Cerebellar nuclear complex (tissue), 1 donor: ENCODE measurements at places on chromosomes 7 and 10.

GRCh38 chr10:13319166-13319565 lies 19.3 kb upstream of the PHYH start:
- no peak for DNase-seq

- DNase-seq: no peak
Observed at GRCh38 chr10:30014511-30014910, 44.9 kb downstream of the JCAD start.

- DNase-seq: no peak
Observed at GRCh38 chr10:50536617-50537240, 87.0 kb downstream of the SGMS1 start.

DNA sequence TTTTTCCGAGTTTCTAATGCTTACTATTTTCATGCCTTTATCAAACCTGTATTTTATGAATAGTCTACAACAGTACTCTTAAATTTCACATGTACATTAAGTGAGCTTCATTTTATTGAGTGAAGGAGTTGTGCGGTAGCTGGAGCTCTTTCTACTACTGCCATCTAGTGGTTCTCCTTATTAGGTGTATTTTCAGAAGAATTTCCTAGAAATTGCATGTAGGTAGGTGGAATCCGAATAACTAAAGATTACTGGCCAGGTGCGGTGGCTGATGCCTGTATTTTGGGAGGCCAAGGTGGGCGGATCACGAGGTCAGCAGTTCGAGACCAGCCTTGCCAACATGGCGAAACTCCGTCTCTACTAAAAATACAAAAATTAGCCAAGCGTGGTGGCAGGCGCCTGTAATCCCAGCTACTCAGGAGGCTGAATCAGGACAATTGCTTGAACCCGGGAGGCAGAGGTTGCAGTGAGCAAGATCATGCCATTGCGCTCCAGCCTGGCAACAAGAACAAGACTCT lies 38.3 kb downstream of the LRRC72 start:
- DNase-seq: peak; percentile 7

DNA sequence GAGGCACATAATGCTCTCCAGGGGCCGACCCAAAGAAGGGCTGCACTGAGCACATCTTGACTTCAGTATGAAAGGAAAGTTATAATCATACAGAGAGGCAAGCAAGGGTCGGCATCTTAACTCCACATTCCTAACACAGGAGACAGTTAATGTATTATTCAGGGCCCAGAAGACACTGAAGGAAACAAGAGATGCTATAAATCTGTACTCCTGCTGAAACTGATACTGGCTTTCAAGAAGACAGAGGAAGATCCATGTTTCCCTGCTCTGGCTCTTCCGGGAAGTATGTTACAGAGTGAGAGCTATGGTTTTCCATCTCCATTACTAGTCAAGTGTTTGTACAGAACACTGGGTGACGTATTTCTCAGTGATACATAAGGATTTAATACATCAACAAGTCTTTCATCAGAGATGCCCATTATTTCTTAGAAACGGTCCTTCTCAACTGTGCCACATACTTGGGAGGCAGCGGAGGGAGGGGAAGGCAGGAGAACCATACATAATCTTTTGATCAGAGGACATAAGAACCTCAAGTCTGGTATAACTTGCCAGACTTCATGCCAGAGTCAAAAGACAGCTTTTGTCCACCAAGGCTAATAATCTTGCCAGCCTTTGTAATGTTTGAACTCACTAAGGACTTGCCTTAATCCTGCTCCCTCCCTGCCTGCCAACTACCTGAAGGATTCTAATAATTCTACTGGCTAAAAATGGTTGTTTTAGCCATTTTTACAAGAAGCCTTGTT lies 58.1 kb downstream of the ENO4 start:
- DNase-seq: no peak

DNA sequence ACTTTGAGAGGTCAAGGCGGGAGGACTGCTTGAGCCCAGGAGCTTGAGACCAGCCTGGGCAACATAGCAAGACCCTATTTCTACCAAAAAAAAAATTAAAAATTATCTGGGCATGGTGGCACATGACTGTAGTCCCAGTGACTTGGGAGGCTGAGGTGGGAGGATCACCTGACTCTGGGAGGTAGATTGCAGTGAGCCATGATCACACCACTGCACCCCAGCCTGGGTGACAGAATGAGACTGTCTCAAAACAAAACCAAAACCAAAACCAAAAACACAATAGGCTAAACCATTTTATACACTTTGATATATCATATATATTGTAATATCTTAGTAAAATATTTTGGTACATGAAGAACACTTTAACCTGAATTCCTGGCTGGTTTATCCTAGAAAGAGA lies 101.6 kb downstream of the RAPGEF5 start:
- no peak for DNase-seq

DNA sequence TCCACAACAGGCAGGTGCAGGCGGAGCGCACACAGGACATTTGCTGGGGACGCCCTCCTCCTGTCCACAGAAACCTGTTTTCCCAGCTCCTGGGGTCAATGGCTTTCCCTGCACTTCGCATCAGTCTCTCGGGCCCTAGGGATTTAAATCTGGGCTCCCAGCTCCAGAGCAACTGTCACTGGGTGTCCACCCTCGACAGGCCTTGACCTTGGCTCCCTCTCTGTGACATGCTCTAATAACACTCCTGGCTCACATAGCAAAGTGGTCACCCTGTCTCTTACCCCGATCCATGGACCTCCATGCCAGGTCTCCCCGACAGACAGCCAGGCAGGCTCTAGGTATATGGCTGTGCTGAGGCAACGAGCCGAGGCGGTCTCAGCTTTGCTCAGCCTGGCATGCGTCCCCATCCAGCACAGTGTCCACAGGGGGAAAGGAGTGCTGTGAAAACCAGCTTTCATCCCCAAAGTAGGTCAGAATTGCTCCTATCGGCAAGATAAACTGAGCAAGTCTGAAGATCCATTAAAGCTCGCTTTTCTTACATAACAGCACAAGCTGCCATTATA lies 195.6 kb downstream of the TNS3 start:
- DNase-seq: no peak

DNA sequence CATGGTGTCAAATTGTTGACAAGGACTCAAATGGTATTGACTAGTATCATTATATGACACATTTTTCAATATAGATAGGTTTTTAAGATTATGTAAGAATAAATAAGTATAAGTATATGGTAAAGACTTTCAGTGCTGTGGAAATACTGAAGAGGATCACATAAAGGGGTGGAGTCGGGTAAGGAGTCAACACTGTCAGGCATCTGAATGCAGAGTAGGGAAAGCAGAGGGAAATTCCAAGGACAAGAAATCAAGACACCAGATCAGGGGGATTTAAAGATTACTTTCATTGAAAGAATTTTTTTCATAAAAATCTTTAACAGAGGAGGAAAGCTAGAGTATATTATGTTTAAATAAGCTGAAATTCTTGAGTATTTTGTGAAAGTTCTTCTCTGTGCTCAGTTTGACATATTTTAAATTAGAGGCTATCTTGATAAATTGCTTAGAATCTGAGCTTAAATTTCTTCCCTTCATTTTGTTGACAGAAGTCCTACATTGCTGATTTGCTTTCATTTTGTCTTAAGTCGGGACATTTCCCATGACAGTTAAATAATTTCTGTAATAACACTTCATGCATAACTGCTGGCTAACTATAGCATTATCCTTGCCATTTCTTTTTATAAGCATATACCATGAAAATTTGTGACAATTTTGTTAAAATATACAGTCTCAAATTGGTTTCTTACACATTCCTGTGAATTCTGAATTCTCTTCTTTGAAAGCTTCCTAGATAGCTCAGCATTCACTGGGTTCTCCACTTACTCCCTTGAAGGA lies 244.3 kb downstream of the PRKG1 start:
- no peak for DNase-seq

- no peak for DNase-seq
Observed at GRCh38 chr7:101173752-101174244, 6.3 kb downstream of the NAT16 start.

DNA sequence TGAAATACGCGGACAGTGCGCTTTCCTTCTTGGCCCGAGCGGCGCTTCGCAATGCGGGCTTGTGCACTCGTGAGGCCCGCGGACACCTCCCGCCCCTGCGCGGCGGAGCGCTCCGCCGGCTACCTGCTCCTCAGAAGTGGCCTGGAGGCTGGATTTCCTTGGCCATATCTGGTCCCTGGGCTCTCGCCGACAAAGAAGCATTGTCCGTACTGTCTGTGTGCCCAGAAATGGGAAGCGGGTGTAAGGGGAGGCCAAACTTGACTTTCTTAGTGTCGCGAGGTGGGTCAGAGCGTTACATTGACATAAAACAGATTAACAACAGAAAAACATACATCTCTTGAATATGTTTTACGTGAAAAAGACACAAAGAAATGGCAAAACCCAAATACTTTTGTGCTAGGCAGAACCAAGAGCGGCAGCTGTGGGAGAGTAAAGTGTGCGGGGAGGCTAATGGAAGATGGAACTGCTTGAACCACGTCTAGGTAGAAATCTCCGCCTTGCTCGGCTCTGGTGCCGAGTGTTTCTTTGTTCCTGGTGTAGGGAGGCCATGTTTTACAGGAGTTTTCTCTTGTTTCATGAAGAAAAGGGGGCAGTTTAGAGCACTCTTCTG lies 1.4 kb downstream of the LANCL2 start:
- no peak for DNase-seq

- DNase-seq: no peak
Observed at GRCh38 chr7:85185424-85186082, 1.3 kb downstream of the SEMA3D start.

- no peak for DNase-seq
Observed at GRCh38 chr10:124005991-124006392, 87.4 kb downstream of the CHST15 start.

GRCh38 chr7:151696721-151697514 lies 177.2 kb upstream of the RHEB start:
- DNase-seq: no peak

GRCh38 chr7:138512092-138512858 lies 52.2 kb downstream of the TRIM24 start:
- DNase-seq: no peak

GRCh38 chr7:50341724-50342123 lies 37.2 kb downstream of the IKZF1 start:
- no peak for DNase-seq

DNA sequence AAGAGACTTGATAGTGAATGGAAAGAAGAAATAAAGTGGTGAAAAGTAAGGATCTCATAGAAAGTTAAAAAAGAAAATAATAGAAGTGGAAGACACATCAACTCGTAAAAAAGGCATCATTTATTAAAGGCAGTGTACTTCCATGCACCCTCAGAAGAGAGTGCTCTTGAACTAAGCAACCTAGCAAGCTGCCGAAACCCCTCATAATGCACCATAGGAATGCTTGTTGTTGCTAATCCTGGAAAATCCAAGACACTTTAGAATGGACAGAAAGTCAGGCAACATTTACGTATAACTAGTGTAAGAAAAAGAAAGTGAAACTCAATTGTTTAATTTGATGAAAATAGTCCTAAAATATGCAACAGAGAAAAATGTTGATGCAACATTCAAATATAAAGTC lies 12.8 kb downstream of the TFPI2 start:
- no peak for DNase-seq

DNA sequence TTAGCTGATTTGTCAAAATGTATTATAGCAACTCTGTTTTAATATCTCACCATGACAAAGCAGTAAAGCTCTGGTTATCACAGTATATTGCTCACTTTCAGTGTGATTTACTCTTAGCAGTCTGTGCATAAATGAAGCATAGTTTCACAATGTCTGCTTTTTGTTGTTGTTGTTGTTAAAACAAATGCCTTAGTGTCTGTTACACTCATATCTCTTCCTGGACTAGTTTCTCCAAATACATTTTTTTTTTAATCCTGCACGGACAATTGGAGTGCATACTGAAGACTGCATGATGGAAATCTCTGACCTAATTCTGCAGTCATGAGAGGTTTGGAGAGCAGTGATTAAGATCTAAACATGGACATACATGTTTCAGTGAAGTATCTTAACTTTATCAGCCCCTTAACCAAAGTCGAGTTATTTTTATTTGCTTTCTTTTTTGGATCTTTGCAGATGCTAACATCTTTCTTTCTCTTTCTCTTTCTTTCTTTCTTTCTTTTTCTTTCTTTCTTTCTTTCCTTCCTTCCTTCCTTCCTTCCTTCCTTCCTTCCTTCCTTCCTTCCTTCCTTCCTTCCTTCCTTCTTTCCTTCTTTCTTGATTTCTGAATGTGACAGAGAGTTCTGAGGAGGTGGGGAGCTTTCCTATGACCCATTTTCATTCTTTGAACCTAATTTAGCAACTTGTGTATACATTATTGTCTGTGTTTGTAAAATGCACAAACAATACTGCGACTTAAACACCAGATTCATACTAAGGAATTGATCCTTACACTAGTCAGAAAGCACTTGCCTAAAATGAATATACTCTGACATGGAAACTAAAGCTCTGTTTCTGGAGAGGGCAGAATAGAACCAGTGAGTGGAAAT lies 161.5 kb upstream of the AGR3 start:
- DNase-seq: no peak

DNA sequence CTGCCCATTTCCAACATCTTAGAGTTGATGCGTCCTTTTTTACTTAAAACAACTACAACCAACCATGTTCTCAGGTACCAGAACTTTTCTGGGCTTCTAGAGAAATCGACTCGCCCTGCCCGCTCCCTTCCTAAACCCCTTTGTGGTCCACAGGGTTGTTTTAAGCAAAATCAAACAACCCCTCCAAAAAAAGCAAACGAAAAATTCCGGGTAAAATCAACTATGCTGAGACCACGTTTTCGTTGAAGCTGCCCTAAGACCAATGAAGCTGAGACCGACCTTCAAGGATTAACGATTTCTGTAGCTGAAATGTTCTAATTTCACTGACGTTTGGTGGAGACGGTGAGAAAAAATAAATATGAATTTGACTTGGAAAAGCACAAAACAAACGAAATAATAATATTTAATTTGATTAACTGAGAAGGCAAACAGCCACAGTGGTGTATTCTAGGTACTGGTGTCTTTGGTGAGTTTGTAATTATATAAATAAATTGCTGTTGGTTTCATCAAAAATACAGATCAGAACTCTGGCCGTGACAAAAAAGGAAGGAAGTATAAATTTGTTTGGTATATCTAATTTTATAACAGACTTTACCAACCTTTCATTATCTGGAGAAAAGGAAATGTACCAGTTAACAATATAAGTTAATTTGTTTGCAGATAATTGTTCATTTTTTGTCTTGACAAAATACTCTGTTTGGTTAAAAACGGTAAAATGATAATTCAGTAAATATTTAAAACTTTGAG lies 4.7 kb upstream of the IGF2BP3 start:
- DNase-seq: no peak
